SHP77 (cell line): ENCODE measurements at places on chromosomes 7 and 10.

DNA sequence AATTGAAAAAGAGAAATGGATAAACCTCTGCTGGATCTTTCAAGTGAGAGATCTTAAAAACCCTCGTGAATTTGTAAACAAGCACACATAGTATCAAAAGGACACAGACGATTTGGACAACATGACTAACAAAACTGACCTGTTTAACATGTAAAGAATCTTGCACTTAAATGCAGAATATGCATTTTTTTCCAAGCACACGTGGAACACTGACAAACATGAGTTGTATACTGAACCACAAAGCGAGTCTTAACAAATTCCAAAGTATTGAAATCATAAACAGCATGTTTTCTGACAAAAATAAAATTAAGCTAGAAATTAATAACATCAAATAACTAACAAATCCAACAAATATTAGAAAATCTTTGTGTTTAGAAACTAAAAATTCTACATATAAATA lies 65.0 kb upstream of the ZNF746 start:
- DNase-seq: no peak

GRCh38 chr7:62361-63116 lies 129.8 kb upstream of the FAM20C start:
- no peak for DNase-seq

DNA sequence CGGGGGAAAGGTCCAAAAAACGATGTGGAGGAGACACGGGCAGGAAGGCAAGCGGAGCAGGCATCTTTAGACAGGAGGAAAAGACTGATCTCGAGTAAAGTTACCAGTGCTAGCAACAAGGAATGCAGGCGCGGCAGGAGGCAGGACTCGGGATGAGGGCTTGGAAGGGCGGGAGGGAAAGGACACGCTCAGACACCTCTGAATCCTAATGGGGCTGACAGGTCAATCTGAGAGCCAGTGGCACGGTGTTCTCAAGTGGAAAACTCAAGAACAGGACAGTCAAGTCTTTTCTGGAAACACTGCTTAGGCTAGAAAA lies 155.3 kb upstream of the COBL start:
- no peak for DNase-seq

DNA sequence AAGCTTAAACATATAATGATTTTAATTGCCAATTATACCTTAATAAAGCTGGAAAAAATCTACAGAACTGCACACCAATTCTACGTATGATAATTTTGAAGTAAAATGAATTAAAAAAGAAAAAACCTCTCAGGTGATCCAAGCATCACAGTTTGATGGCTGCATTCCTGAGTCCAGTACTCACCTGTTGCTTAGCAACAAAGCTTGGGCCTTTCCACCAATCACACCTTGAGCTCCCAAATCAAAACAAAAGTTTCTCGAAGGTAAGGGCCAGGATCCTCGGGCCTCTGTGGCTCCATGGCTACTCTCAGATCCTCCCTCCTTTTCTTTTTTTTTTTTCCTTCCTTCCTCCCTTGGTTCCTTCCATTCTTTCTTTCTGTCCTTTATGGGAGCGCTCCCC lies 137.2 kb upstream of the PCBD1 start:
- no peak for DNase-seq

DNA sequence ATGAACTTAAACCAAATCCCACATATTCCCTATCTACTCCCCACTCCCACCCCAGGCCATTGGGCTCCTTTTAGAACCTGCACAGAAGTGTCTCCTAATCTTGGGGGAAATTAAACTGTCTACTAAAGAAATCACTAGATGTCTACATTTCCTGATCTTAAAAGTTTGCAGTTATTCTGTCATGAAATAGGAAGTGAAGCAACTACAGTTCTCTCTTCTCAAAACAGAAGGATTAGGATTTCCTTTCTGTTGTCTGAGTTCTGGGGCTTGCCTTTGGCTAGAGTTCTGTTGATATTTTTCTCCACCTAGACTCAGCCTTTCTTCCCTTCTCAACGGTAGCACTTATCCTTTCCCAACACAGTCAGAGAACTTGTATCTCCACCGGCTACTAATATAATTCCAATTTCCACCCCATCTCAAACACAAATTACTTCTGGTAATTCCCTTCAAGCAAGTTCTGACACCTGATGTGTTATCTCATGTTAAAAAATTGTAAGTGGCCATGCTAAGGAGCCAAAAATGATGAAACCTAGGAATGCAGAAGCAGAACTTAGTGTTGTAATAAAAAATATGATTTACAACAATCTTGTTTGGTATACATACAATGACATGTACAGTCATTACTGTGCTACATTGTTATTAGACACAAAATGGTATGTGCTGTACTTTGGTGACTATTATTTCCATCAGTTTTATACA lies 12.1 kb downstream of the OR9A4 start:
- no peak for DNase-seq

DNA sequence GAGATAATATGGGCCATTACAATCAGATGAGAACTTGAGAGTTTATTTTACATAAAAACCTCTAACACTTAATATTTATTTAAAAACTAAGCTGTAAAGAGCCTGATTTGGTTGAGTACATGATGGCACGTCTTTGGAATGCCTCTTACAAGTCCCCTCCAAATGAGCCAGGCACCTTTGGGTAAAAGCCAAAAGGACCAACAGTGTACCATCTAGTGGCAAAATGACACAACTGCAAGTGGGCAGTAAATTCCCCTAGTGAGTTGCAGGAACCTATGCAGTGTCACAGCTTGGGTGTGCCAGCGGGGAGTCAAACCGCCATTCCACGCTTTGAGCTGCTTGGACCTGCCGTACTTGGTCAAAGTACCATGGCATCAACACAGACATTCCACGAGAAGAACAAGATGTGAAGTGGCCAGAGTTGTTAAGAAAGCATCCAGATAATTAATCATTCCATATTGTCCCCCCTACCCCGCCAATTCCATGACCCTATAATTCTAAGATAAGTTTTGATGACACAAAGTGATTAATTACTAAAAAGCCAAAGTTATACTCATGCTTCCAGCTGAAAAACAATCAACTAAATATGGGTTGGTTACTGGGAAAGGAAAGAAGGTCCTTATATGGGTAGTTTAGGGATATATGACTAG lies 115.2 kb downstream of the SORBS1 start:
- peak; percentile 49 for DNase-seq

- no peak for DNase-seq
Measured at GRCh38 chr7:105879782-105880181, 3.4 kb upstream of the ATXN7L1 start.

DNA sequence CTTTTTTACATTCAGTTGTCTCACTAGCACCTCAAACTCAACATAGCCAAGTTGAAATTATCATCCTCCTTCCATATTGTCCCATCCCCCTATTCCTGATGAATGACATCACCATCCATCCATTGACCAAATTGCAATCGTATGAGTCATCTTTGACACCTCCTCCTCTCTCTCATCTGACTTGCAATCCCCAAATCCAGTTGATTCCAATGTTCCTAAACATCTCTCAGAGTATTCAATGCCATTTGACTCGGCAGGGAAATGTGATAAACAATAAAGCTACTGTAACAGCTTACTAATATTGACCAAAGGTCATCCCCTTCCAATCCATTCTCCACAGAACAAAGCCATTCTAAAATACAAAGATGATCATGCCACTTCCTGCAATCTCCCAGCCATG lies 1047.8 kb downstream of the NRG3 start:
- DNase-seq: no peak

GRCh38 chr7:140596519-140597427 lies 43.8 kb downstream of the DENND2A start:
- DNase-seq: no peak

DNA sequence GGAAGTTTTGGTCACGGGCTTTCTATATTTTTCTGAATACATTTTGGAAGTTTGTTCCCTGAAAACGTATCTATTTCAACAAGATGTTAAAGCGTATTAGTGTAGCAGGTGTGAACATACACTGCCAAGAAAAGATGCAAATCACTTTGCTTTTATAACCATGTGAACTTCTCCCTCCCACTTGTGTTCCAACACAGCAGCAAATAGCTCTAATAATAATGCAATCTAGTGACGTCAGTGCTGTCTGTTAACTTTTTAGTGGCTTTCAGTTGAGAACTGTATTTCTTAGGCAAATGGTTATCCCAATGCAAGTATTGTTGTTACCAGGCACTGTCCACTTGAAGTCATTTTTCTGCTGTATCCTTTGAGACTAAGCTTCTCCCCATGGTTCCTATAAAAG lies 188.4 kb upstream of the IGFBP3 start:
- no peak for DNase-seq

DNA sequence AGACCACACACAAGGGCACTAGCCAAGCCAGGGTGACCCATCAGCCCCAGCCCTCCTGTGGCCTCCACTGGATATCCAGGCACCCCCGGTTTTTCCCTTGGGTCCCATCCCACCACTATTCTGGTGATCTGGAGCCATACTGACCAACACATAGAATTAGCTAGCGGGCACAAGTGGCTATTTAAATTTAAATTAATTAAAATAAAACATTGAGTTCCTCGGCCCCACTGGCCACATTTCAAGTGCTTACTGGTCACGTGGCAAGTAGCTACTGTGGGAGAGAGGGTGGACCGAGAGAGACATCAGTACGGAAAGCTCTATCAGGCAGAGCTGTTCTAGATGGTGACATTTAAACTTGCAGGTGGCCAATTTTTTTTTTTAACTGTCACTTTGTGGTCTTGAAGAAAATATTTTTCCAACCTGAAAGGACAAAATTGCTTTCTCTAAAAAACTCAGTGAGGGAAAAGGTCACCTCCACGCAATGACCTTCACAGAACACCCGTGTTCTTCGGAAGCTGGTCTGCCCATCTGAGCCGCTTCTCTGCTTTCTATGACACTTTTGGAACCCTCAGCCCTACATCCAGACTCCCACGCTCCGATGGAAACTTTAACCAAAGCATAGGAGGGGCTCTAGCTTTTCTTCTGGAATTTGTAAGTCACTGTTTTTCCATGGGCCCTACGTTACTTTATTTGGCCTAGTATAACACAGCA lies 30.0 kb downstream of the HIPK2 start:
- DNase-seq: no peak

- DNase-seq: no peak
Measured at GRCh38 chr7:100914208-100914878, 18.7 kb upstream of the ACHE start.

GRCh38 chr10:43061760-43062159 lies 15.1 kb upstream of the RET start:
- no peak for DNase-seq

GRCh38 chr7:74544706-74545469 lies 91.2 kb downstream of the GTF2IRD1 start:
- DNase-seq: peak; percentile 18

DNA sequence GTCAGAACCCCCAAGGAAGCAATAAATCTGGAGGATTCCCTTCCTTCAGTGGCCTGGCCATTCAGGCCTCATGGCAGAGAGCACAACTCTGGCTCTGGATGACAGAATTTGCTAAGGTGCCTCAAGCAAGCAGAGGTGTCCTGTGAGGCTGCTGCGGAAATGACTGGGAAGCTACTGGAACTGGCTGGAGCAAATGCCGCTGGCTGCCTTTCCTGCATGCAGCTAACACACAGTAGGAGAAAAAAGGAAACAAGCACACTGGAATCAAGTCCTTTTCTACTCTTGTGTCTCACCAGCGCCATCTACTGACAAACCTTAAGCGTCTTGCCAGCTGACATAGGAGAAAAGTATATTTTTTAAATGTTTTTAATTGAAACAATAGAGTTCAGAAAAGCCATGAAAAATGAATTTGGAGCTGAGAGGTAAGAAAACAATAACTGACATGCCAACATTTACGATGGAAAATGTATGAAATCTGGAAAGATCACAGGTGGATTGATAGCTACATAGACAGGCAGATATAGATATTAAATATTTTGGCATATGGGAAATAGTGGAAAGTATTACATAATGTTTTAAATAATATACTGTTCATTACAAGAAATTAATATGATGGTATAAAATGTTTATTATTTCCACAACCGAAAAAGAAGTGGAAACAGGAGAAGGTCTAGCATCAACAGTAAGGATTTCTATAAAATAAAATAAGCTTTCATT lies 951.6 kb downstream of the ANKRD7 start:
- peak; percentile 66 for DNase-seq

DNA sequence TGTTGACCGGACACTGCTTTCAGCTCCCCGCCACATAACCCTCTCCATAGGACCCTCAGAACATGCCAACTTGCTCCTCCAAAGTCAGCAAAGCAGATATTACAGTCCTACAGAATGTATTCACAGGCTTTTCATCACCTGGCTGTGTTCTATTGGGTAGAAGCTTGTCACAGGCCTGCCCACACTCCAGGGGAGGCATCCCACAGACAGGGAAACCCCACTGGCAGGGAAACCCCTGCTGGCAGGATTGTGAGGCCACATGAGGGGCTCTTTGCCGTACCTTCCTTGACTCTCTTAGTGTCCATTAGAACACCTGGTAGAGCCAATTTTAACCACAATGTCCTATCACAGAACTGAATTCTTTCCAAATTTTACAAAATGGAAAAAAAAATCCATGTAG lies 344.2 kb upstream of the MGMT start:
- no peak for DNase-seq

- DNase-seq: peak; percentile 13
Measured at GRCh38 chr7:16066805-16067459, 354.4 kb downstream of the CRPPA start.

- DNase-seq: no peak
Measured at GRCh38 chr10:95273393-95274312, 17.1 kb downstream of the PDLIM1 start.

GRCh38 chr10:90141791-90142190 lies 440.4 kb downstream of the KIF20B start:
- no peak for DNase-seq

DNA sequence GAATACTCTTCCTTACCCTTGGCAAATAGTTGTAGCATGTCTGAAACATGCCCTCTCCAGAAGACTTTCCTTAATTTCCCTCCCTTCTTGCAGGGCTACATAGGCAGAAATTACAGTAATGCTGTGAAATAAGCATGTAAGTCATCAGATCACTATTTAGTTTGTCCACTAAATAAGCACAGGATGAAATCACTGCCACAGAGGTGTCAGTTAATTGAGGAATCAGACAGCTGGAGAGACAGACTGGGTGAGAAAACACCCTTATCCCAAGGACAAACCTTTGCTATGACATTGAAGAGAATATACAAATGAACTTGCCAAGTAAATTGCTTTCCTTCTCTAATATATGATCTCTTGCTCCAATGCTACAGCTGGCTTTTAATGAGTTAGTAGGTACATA lies 129.3 kb downstream of the CHRM2 start:
- no peak for DNase-seq

GRCh38 chr10:78619896-78620295 lies 448.9 kb upstream of the ZMIZ1 start:
- DNase-seq: no peak

GRCh38 chr7:13792208-13792607 lies 197.3 kb downstream of the ETV1 start:
- DNase-seq: no peak

GRCh38 chr10:87844837-87845623 lies 18.3 kb downstream of the KLLN start:
- DNase-seq: no peak

- no peak for DNase-seq
Measured at GRCh38 chr7:134174795-134175261, 47.7 kb downstream of the LRGUK start.
